ENCODE measurements at places on chromosomes 2 and 18. TPM values are rescaled to one million over a fixed set of nuclear protein-coding genes. Genes with fewer than 3 reads are reported as not detected.

The POTEJ gene
- total RNA-seq, result not detected

The GAREM2 gene
- total RNA-seq, result 1.4 TPM

The TXNDC2 gene
- total RNA-seq, result 0.87 TPM

The ACTG2 gene
- 3.8 TPM for total RNA-seq

The PLGLB2 gene
- total RNA-seq, result 0.87 TPM

The LAMA1 gene
- not detected for total RNA-seq

The KANSL1L gene
- total RNA-seq, result 2.3 TPM

The ASPRV1 gene
- total RNA-seq, result not detected

The AQP12B gene
- not detected for total RNA-seq

The EFEMP1 gene
- total RNA-seq, result 59.6 TPM

The RAPH1 gene
- total RNA-seq, result 40.3 TPM

The SERPINB10 gene
- total RNA-seq, result not detected

The UGT1A7 gene
- total RNA-seq, result not detected

The DSG1 gene
- not detected for total RNA-seq

The KIF1A gene
- total RNA-seq, result 0.40 TPM

The ACADL gene
- total RNA-seq, result 0.07 TPM

The EMILIN2 gene
- total RNA-seq, result 17.1 TPM

The TEX44 gene
- total RNA-seq, result not detected

The CEBPZ gene
- total RNA-seq, result 39.8 TPM

The CD8B2 gene
- total RNA-seq, result not detected

The GLI2 gene
- total RNA-seq, result 30.3 TPM

The CHRND gene
- not detected for total RNA-seq

The EPHA4 gene
- 3.3 TPM for total RNA-seq

Measured in PC-3 (cell line).